Cerebellum (tissue), 4 donors: ENCODE measurements at places on chromosomes 4 and X. TPM values are rescaled to one million over a fixed set of nuclear protein-coding genes. Genes with fewer than 3 reads are reported as not detected.
A peak's percentile ranks its signal among the peaks of the same experiment; 100 is the strongest.

DNA sequence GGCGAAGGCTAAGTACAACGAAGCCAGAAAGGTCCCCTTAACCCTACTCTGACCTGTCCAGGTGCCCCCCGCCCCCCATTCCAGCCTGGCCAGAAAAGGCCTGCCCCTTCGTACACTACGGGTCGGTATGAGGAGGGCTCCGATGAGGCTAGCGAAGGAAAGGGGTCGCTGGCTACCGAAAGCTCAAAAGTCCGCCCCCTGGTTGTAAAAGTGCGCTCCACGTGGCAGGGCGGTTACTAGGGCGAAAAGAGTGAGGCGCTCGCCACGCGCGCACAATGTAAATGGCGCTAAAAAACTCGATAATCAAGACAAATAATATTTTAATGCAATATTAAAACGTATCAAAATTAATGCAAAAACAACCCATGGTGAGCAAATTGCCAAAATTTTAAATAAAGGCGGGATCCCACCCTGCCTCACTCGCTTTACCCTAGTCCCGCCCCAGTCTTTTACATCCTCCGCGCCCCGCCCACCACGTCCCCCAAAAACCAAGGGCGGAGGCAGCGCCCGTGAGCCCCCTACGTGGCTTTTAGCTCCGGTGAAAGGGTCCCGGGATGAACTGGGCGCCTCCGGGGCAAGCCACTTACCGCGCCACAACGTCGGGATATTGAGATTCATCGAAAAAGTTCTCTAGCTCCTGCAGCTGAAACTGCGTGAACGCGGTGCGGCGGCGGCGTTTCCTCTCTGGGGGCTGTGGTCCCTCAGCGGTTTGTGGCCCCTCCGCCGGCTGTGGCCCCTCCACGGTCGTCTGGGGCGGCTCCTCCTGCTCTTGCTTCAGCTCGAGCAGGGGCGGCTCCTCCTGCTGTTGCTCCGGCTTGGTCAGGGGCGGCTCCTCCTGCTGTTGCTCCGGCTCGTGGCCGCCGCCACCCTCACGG is 929 bp downstream of the ESX1 start:
- DNase-seq = no peak

- peak; percentile 60 for DNase-seq
These were observed 316.8 kb downstream of the HS3ST1 start for GRCh38 chr4:11111876-11112275.

Gene TACR3
- total RNA-seq = 0.45 TPM

GRCh38 chr4:5942947-5943346 is 50.1 kb upstream of the CRMP1 start:
- DNase-seq = no peak

DNA sequence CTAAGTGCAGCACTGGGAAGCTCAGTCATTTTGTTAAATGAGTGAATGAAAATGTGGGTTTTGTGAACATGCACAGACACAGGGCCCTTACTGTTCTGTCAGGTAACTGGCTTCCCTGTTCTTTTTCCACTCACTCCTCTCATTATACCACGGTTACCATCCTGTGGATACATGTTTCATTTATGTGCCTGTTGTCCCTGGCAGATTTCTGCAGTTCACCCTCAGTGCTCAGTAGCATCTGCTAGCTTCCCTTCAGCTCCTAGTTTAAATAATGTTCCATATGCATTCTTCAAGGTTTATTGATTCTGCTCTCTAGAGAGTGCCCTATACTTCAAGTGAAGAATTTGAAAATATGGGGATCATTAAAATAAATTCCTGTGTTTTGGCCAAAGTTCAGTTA is 1634.3 kb upstream of the ADGRL3 start:
- DNase-seq = no peak

- DNase-seq = peak; percentile 6
These were observed 833.9 kb upstream of the PRKX start for GRCh38 chrX:4547213-4547836.

GRCh38 chrX:452598-452997 is 65.9 kb upstream of the PPP2R3B start:
- DNase-seq = no peak

DNA sequence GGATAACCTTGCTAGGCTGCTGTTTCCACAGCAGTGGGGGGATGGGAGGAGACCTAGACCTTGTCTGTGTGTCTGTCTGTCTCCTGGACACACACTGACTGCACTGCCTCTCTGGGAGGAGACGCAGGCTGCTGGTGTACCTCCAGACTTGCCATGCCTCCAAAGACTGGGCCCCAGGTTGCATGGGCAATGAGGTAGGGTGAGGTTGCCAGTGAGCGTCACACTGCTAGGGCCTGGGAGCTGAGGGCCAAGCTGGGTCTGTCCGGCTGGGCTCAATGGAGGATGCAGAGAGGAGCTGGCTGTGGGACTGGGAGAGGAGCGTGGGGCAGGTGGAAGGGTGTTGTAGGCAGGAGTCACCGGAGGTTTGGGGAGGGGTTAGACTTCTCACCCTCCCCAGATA is 16.6 kb downstream of the MAGED2 start:
- no peak for DNase-seq

Gene RTL9
- 0.82 TPM for total RNA-seq

DNA sequence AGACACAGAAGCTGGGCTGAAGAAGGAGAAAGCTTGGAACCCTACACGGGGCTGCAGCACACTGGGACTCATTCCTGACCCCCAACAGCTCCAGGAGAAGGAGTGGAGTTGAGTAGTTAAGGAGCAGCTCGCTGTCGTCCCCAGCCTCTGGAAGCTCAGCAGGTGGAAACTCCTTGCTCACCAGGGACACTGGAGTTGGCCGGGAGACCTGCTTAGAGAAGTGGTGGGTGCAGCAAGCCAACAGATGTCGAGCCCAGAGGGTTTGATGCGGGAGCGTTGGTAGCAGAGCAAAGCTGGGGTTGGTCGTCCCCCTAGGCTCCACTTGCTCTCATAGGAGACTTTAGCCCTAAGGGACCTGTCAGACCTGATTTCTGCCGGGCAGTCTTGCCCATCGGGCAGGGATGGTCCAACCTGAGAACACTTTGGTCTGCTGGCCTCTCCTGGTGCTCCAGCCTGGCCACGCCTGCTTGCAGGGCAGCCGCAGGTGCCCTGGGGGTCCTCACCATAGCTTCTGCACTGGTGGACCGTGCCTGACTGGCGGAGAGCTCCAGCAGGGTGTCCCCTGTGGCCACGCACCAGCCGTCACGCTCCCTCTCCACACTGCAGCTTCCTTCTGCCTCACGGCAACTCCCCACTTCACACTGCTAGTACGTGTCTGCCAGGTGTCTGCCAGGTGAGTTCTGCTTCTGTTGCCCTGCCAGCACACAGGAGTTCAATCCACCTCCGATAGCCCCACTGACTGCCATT is 353.7 kb downstream of the GASK1B start:
- no peak for DNase-seq

GRCh38 chr4:54764476-54764875 is 106.7 kb downstream of the KIT start:
- no peak for DNase-seq

Gene EXOC1L
- total RNA-seq = not detected

DNA sequence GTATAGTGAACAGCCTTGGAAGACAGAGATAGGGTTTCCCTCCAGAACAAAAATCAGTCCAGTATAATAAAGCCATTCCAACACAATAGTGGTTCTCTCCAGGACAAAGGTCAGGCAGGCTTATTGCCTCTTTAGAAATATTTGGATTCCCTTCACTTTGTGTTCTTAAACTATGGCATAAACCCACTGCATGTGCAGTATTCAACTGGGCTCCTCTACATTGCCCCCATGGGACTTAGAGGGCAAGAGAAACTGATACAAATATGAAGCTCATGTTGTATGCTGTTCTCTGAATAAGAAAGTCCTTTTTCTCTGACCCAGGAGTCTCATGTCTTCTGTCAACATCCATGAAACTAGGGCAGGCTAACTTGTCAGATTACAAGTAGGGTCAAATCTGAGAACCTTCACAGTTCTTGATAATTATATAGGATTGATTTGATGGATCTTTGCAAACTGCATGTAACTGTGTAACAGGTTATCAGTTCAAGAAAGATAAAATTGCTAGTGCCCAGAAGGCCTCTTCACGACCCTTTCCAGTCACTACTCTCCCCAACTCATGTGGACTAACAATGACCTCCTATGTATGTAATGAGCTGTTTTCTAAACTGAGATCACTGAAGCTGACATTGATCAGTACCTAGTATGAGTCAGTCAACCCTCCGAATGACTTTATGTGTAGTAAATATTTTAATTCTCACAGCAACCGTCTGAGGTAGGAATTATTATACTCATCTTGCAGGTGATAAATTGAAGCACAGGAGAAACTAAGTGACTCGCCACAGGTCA is 31.9 kb upstream of the FAM9C start:
- DNase-seq = no peak

DNA sequence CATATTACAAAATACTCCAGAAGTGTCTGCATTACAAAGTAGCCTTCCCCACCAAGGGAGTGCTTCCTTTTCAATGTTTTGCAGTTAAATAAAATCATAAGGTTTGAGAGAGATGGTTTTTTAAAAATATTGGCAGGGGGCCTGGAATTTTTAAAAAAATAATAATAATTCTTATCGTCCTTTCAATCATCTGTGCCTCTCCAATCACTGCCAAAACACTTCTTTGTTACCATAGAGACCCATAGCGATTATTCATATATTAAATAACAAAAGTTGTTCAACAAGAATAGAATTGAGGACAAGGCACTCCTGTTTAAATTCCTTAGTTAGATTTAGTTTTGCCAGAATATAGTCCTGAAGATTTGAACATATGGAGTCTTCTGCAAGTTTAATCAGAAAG is 203.1 kb downstream of the FAT4 start:
- DNase-seq = no peak

Gene DCK
- 40.6 TPM for total RNA-seq

Gene USP53
- 13.8 TPM for total RNA-seq
